Cerebellum (tissue), 4 donors: ENCODE measurements at places on chromosomes 11 and 22.

DNA sequence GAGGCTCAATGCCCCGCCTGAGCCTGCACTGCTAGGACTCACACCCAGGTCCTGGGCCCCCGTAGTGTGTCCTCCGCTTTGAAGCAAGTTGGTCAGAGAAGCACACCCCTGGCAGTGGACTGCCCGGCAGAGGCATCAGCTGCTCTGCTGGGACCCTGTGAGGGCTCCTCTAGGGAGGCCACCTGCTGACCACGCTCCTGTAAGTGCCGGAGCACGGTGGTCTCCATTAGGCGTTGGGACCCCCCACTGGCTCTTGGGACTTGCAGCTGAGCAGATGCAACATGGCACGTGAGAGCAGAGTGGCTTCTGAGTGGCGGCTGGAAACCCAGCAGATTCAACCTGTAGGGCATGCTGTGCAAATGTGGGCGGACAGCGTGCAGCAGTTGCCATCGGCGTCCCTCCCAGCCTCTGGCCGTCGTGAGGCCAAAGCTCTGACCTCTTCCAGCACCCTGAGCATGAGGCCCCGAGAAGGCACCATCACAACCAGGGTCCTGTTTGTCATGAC, 16.9 kb downstream of the MRGPRG start:
- DNase-seq: no peak

- peak; percentile 51 for DNase-seq
Observed at GRCh38 chr11:72396041-72396440, 38.3 kb downstream of the CLPB start.

GRCh38 chr22:29457730-29458129, 19.3 kb downstream of the RFPL1 start:
- peak; percentile 65 for DNase-seq

DNA sequence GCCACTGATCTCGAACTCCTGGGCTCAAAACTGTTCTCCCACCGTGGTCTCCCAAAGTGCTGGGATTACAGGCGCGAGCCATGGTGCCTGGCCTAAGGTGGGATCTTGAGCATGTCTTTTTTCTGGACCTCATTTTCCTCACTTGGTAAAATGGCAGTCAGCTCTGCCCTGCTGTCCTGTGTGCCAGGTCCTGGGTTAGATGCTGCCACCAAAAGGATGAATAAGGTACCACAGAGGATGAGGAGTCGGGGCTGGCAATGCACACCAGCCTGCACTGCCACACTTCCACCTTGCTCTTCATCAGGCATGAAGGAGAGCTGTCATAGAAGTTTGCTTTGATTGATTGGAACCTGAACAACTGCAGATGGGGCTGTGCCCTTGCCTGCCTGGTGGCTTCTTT, 32.3 kb downstream of the ACO2 start:
- no peak for DNase-seq

GRCh38 chr11:45053736-45054446, 92.5 kb upstream of the PRDM11 start:
- DNase-seq: peak; percentile 62

DNA sequence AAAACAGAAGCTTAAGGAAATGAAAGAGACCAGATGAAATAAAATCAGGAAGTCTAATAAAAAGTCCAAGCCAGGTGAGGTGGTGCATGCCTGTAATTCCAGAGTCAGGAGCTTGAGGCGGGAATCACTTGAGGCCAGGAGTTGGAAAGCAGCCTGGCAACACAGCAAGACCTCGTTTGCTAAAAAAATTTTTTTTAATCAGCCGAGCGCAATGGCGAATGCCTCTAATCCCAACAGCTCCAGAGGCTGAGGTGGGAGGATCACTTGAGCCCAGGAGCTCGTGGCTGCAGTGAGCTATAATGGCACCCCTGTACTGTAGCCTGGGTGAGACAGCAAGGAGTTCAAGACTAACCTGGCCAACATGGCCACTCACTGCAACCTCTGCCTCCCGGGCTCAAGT, 8.0 kb downstream of the RAB6A start:
- peak; percentile 24 for DNase-seq

DNA sequence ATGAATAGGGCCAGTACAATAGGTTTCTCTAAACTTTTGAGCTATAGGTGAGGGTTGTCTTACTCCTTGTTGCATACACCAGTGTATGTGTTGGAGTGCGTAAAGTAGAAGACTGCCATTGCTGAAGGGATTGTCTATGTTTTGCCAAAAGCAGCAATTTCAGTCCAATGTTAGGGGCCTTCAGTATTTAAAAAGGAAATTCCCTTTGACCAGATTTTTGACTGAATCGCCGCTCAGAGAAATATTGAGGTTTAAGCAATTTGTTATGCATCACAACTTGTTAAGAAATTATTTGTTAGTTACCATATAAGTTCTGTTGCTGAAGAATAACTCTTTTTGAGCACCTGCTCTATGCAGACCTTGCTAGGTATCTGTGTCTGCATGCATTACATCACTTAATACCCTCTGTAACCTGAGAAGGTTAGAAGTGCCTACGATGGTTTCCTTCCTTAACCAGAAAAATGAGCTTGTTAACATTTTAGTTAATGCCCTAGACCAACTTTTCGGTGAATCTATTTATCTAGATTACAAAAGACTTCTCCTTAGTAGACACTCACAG, 33.9 kb downstream of the MMP20 start:
- DNase-seq: no peak

- DNase-seq: no peak
Observed at GRCh38 chr22:48088926-48089536, 1326.6 kb downstream of the TBC1D22A start.

GRCh38 chr11:47487421-47487820, 38.5 kb upstream of the RAPSN start:
- DNase-seq: no peak

- no peak for DNase-seq
Observed at GRCh38 chr11:61120706-61121191, 18.5 kb downstream of the CD5 start.

DNA sequence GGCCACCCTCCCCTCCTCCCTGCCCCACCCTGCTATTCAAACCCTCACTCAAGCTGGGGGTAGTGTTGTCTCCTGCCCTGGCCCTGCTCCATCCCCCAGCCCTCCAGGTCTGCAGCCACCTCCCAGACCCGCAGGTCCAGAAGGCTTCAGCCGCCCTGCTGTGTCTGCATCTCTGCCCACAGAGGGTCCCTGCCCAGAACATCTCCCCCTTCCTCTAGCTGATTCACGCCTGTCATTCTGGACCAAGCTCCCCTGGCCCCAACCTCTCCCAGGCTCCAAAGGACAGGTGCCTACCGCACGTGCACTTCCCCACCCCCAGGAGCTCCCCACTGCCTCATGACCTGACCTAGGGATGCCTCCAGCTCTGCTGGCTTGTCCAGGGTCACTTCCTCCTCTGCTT, 16.0 kb upstream of the SHISAL1 start:
- no peak for DNase-seq

GRCh38 chr11:115504276-115505158, at the start of gene CADM1:
Gene CADM1, minus strand, starts transcription at chr11:115504415.
- peak; percentile 99 for DNase-seq

GRCh38 chr22:33110562-33111163, 52.5 kb upstream of the SYN3 start:
- peak; percentile 51 for DNase-seq

GRCh38 chr22:49204599-49205482, 622.8 kb downstream of the BRD1 start:
- DNase-seq: no peak
